ENCODE measurements at places on chromosomes 11 and 22.

GRCh38 chr11:69000391-69000790 is 12.7 kb downstream of the MRGPRF start:
- DNase-seq, result no peak

DNA sequence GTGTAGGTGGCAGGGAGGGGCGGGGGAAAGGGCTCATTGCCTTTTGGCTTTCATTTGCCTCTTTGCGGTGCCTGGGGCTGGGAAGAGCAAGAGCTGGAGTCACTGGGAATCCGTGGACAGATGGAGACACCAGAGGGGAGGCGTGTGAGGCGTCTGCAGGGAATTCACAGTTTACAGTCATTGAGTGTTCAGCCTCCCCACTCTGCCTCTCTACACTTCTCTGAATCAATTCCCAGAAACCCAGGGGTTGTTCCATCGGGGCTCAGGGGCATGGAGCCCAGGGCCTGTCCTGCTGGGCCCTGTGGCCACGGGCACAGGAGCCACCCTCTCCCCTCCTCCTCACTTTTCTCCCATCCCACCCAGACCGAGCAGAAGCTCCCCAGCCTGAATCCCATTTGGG is 160.5 kb upstream of the NAV2 start:
- DNase-seq, result no peak

DNA sequence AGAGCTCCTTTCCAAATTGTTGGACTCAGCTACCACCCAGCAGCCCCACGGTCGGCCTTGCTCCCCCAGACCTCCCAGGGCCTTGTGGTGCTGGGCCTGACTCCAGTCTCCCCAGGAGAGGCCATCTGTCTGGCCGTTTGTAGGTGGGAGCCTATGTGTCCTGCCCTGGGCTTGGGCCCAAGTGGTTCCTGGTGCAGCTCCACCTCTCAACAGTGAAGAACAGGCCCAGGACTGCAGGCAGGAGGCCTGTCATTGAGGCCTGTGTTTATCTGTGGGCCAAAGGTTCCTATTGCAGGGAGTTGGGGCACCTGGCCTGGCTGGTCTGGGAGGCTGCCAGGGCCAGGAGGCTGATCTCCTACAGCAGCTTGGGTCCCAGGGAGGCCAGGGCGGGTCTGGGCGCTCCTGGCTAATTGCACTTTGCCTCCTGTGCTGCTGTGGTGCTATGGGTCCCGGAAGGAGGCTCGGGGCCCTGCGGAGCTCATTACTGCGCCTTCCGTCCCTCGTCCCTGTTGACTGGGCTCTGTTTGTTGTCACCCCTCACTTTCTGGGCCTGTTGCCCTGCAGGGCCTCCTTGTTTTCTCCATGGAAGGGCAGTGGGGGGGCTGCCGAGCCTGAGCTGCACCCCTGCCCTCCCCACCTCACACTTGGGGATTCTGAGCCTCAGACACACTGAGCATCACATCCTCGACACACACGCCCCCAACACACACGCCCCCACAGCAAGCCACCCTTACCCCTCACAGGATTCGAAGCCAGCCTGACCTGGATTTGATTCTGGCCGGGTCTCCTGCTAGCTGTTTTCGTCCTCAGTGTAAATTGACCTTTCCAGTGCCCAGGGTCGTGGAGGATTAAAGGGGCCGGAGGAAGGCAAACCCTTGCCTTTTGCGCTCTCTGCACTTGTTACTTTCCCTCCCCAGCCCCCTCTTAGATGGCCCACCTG is 6.8 kb upstream of the OMP start:
- no peak for DNase-seq

DNA sequence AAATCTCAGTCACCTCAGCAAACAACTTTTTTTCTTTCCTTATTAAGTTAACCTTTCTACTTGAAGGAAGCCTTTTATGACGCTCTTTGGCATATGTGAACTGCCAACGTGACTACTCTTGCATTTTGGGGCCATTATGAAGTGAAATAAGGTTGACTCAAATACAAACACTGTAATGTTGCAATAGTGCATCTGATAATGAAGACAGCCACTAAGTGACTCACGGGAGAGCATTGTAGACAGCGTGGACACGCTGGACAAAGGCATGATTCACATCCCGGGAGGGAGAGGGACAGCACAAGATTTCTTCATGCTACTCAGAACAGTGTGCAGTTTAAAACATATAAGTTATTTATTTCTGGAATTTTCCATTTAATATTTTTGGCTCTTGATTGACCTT is 560.8 kb downstream of the ETS1 start:
- no peak for DNase-seq

- no peak for DNase-seq
These were observed 10.2 kb upstream of the ADORA2A start for GRCh38 chr22:24417200-24417599.

Data from activated naive CD8-positive, alpha-beta T cell treated with anti-CD3 and anti-CD28 coated beads, Interleukin-2, amount 50 U/mL, for 16 hours (primary cell).